ENCODE measurements at places on chromosomes 12 and 14.

- no peak for DNase-seq
These were observed 53.8 kb downstream of the SPTLC2 start for GRCh38 chr14:77562681-77563080.

DNA sequence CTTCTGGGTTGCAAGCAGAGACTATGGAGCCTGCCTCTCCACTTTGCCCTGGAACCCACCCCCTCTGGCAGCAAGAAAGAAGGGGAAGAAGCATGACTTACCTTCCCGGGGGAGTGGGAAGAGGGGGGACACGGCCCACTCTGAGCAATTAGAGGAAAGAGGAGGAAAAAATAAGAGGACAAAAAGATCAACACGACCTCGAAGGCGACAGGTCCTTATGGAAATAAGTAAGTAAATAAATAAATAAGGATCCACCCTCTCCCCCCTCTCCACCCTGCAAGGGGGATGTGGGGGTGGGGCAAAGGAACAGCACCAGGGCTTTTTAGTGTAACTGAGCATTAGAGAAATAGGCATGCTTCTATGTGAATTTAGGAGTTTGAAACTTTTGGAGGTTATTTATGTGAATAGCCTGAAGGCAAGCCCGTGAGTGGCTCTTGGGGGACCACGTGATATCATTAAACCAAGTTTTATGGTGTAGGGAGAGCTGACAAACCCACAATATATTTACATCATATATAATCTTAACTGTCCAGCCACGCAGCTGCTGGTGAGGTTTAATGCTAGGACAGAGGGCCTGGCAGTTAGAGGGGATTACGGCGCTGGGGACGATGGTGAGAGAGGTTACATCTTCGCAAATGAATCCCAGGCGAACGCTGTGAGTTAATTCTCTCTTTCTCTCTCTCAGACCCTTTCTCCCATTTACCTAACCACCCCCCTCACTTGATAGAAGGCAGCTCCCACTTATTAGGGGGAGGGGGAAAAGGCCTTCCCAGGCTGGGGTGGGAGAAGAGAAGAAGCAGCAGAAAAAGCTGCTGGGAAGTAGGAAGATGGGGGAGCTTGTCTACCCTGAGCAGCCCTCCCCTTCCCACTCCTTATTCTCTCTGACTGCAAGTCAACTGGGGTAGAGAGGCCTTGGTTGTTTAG, 4.8 kb downstream of the HOXC5 start:
- DNase-seq: peak; percentile 83

DNA sequence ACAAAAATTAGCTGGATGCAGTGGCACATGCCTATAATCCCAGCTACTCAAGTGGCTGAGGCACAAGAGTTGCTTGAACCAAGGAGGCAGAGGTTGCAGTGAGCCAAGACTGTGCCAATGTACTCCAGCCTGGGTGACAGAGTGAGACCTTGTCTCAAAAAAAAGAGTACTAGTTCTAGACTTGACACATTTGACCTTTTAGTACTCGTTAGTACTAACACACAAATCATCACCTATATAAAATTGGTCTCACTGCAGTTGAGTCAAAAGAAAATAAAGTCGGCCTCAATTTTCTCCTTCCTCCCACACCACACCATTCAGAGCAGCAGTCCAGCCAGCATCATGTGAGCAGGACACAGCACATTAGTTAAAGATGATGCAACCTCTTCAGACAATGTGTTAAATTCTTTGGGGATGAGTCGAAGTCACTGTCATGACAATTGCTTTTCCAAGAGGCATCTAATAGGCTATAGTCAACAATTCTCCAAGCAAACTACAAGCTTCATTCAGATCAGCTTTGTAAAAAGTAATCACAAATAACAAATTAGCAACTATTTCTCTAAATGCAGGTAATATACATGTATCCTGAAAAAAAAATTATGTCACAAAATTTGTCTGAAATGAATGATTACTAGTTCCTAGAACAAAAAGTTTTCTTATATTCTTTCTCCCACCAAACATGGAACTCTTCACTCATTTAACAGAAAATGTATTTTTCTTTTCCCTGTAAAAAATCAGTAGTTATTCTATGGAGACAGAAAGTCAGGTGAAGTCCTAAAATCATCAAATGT, 55.6 kb downstream of the CLIP1 start:
- no peak for DNase-seq

- no peak for DNase-seq
These were observed 9.6 kb downstream of the CNOT2 start for GRCh38 chr12:70252832-70253231.

DNA sequence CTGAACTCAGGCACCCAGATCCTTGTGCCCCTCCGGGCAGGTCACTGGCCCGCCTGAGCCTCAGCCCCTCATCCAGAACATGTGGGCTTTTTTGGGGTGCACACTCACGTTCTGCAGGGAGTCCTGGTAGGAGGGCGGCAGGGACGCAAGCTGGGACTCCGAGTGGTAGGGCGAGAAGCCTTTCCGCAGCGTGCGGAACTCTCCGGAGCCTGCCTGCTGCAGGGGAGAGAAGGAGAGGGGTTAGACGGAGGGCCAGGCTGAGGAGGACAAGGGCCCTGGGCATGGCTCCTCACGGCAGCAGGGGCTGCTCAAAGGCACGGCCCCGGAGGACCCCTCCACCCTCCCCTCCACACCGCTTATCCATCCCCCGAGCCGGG, 40.8 kb downstream of the CCNK start:
- DNase-seq: no peak

GRCh38 chr14:55332654-55333570, 61.7 kb downstream of the FBXO34 start:
- DNase-seq: no peak

- DNase-seq: no peak
These were observed 364.5 kb downstream of the PDZRN4 start for GRCh38 chr12:41552588-41552987.

- no peak for DNase-seq
These were observed 38.3 kb downstream of the MYO1H start for GRCh38 chr12:109386059-109386433.

- no peak for DNase-seq
These were observed 387.9 kb downstream of the TMEM117 start for GRCh38 chr12:44223736-44224135.

DNA sequence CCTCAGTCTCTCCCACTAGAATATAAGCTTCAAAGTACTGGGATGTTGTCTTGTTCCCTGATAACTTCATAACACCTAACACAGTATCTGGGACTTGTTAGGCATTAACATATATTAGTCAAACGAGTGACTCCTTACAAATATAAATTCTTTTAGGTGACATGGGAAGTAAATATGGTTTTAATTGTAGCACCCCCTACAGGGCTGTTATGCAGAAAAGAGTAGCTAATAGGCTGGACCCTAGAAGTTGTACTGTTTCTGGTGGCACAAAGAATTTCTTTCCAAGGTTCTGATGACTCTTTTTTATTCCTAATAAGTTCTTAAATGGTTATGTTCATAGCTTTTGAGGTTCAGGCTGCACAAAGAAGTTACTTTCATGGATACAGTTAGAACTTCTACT, 29.8 kb downstream of the GPATCH2L start:
- no peak for DNase-seq

DNA sequence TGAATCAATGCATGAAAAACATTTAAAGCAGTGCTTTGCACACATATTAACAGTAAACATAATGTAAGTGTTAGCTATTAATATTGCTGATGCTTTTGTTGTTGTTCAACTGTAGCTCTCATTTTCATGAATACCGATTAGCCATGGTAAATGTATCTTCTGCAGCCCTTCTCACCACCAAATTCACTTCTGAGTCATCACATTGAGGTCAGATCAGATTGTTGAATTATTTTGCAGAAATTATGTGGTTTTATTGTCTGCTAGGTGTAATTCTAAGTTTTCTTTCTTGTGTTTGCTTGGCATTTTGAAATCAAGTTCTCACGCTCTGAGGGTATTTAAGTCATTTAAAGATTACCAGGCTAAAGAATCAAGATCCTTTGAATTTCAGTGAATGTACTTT, 74.6 kb downstream of the AKAP6 start:
- no peak for DNase-seq

- no peak for DNase-seq
These were observed 126.9 kb downstream of the DUSP6 start for GRCh38 chr12:89225401-89225800.

DNA sequence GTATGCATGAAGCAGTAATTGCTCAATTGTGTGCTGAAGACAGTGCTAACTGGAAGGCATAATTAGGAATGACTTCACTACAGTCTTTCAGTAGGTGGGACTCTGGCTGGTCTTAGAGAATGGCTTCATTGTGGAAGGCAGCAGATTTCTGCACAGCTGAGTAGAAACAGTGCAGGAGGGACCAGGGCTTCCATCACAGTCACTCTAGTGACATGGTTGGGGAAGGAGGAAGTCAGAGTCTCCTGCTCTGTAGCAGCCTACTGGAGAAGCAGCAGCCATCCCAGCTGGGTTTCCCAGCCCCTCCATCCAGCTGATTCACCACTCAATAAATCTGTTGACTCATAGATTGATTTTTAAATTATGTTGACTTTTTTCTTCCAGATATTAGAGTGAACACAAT, 80.6 kb upstream of the DBX2 start:
- DNase-seq: no peak

- peak; percentile 17 for DNase-seq
These were observed 931.4 kb downstream of the DIO2 start for GRCh38 chr14:79279645-79280597.

DNA sequence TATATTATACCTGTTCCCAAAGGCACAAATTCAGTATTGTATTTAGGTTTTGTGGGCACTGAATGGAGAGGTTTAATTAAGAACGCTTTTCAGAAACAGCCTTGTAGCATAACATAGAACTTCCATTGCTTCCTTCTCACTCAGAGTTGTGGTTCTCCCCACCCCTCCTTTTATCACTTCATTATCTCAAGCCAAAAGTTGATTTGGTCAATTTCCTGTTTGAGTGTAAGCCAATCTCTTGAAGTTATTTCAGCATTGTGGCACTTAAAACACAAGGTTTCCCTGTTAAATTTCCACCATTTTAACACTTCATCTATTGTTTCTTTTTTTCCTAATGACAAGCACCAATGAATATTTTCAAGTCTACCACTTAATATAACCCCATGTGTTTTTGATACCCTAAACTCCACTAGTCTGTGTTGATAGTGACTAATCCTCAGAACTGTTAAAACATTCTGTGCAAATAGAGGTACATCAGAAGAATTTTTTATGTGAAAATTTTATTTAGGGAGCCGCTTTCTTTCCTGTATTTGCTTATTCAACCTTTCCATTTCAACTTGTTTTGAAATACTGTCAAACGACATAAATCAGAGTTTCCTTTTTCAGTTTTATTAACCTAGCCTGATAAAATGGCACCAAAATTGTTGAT, 340.1 kb downstream of the BCAT1 start:
- DNase-seq: no peak

DNA sequence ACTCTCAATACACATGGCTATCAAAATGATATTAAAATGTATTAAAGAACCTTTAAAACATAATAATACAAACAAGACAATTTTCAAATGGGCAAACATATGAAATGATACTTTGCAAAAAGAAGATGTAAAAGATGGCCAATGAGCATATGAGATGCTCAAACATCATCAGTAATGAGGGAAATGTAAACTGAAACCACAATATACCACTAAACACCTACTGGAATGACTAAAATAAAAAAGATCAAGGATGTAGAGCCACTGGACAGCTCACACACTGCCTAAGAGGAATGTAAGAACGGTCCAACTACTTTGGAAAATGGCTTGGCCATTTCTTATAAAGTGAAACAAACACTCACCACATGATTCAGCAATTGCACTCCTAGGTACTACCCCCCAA, 97.2 kb upstream of the BBS10 start:
- DNase-seq: no peak

- peak; percentile 86 for DNase-seq
These were observed 6.9 kb upstream of the NUDT14 start for GRCh38 chr14:105187935-105188524.

- DNase-seq: no peak
These were observed 608 bp downstream of the ZNF410 start for GRCh38 chr14:73887318-73887616.

DNA sequence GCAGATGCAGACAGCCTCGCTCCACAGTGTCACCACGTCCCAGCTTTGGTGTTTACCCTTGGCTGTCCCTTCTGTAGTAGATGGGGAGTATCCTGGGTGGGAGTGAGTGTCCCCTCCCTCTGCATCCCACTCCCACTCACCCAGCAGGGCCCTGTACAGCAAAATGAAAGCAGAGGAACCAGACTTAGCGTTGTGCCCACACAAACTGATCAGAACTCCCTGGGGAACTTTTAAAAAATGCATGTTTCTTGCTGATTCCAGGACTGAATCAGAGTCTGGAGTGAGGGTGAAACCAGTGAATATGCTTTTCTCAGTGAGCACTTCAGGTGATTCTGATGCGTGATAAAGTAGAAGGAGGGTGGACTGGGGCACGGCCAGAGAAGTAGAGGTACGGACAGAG, 2.9 kb downstream of the ACVRL1 start:
- DNase-seq: no peak

Data from WERI-Rb-1 (cell line).